AG09319 (cell line): ENCODE measurements at places on chromosomes 1 and 21.

- no peak for DNase-seq
Observed at GRCh38 chr1:165411396-165411795, 33.5 kb downstream of the RXRG start.

DNA sequence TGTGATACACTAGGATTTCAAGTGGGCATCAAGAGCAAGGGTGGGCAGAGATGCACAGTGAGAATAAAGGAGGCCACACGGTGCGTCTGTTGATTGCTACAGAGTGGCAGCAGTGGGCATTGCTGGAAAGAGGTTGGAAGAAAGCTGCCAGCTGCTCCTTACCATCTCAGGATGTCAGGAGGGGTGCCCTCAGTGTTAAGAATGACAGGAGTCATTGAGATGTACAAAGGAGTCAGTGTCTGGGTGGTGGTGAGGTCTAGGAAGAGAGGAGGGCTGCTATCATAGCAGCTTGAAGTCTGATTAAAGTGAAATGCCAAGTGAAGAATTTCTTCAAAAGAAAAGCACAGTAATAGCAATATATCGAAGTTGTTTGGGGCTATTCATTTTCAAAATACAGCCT is 992.7 kb downstream of the TTLL7 start:
- DNase-seq, result no peak

DNA sequence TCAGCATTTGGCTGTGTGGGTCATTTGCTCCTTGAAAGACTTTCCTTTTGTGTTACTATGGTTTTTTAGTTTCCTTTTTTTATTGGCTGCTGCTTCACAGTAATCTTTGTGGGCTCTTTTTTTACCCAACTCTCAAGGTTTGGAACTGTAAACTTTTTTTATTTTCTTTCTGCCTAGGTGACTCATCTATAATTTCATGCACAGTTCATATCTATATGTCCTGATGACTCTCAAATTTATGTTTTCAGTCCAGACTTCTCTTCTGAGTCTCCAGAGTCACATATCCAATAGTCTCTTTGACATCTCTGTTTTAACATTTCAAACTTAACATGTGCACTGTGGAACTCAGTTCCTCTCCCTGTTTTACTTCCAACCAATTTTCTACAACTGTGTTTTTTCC is 83.4 kb downstream of the ATF6 start:
- no peak for DNase-seq

GRCh38 chr1:19639999-19640362 is 4.1 kb upstream of the NBL1 start:
- no peak for DNase-seq

GRCh38 chr1:6580593-6581409 is 1.0 kb downstream of the ZBTB48 start:
- no peak for DNase-seq

DNA sequence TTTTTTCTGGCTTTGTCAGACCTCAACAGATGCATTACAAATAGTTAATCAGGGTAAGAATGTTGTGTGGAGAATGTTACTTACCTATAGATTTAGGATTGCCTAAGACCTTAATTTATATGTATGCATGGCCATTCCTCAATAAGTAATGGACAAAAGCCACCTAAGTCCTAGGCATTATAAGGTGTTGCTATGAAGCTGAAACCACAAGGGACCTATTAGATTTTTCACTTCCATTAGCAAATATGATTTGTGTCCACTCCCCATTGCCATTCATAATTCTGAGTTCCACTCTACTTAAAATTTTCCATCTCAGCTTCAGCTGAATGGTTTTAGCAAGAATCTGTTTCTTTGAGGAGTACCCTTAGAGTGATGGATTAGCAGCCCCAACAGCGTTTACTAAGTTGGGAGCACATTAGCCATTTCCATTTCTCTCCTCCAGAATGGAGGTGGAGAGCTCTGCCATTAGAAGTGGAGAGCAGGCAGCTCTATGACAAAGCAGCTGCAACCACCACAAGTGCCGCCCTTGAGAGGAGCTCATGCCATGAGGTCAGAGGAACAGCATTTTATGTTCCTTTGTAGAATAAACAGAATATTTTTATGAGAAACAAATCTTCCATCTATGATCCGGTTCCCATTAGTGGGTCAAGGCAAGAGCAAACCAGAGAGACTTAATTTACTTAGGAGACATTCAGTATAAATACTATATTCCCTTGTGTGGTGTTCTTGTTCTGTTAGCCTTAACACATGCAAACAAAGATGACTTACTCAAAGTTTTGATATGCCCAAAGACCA is 28.9 kb upstream of the C1orf87 start:
- no peak for DNase-seq
